NCI-H1048 (cell line): ENCODE measurements at places on chromosomes 2 and 18.

DNA sequence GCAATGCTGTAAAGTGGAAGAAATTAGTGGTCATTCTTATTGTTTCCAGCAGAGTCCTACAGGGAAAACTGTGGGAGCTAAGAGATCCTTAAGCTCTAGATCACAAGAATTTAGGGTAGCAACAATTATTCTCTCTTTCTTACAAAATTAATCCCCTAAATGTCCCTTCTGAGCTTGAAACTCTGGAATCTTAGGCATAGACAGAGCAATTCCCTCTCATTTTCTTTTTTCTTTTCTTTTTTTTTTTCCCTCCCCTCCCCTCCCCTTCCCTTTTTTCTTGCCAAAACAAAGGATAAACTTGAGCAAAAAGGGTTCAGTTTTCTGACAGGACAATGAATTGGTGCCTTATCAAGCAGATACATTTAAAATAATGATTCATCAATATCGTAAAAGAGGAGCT is 441.0 kb downstream of the DSC3 start:
- DNase-seq = no peak

DNA sequence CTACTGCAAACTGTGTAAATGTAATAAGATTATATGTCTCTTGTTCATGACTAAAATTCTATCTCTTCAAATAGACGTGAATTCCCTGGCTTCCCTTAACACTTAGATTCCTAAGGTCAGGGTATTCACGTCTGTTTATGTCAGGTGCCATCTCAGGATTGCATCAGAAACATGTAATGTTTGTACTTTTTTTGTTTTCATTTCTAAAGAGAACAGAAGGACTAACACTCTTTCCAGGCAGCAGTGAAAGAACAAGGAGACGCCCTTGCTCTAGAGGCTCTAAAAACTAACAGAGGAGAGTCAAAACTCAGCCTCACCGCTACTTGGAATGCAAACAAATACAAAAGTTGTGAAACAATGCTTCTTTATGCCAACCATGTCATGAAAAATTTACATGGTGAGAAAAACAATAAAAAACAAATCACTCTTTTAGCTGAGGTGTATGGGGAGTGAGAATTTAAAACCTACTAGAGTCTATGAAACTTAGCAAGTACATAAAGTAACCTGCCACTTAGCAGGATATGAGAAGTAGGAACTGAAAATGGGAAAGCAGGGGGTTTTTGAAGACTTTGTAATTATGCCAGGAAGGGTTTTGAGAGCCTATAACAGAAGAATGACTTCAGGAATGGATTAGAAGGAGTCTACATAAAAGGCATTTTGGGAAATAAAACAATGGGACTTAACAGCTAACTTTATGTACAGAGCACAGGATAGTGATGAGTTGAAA is 522.7 kb downstream of the THSD7B start:
- no peak for DNase-seq

- no peak for DNase-seq
Observed at GRCh38 chr2:146503366-146503765, 1341.5 kb upstream of the ACVR2A start.

DNA sequence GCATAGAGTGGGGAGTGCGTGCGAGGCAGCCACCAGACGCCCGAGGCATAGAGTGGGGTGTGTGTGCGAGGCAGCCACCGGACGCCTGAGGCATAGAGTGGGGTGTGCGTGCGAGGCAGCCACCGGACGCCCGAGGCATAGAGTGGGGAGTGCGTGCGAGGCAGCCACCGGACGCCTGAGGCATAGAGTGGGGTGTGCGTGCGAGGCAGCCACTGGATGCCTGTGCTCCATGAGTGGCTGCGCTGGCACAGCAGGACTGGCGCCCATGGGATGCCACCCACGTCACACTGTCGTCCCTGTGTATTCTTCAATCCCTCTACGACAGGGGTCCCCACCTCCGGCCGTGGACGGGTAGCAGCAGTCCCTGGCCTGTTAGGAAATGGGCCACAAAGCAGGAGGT is 221.9 kb downstream of the HDAC4 start:
- DNase-seq = no peak

- DNase-seq = no peak
Observed at GRCh38 chr18:3319399-3319798, 57.5 kb downstream of the MYL12B start.

DNA sequence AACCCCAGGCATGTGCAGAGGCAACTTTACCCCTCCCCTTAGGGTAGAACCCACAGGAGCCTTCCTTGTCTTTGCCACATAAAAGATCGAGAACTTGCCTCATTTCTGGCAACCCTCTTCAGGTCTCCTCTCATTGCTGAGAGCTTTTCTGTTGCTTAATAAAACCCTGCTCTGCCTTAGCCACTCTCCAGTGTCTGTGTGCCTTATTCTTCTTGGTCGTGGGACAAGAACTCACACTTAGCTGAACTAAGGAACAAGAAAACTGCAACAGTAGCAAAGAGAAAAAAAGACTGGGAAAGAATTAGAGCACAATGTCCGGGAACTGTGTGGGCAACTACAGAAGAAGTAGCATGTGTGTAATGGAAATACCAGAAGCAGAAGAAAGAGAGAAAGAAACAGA is 56.2 kb upstream of the SMIM21 start:
- no peak for DNase-seq

DNA sequence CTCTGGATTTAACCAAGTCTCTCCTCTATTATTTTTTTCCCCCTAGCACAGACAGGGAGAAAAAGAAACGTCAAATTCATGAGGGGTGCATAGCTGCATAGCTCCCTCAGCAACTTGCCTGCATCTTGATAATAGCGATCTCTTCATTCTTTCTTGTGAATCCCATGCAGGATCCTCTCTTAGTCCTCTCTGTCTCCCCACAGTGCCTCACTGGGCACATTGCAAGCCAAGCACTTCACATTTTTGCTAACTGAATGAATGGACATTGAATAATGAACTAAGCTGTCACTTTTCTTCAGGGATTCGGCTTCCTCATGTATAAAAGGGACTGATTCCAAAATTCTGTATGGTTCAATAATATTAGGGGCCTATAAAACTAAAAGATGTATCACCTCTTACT is 2.9 kb upstream of the EPB41L3 start:
- DNase-seq = no peak

DNA sequence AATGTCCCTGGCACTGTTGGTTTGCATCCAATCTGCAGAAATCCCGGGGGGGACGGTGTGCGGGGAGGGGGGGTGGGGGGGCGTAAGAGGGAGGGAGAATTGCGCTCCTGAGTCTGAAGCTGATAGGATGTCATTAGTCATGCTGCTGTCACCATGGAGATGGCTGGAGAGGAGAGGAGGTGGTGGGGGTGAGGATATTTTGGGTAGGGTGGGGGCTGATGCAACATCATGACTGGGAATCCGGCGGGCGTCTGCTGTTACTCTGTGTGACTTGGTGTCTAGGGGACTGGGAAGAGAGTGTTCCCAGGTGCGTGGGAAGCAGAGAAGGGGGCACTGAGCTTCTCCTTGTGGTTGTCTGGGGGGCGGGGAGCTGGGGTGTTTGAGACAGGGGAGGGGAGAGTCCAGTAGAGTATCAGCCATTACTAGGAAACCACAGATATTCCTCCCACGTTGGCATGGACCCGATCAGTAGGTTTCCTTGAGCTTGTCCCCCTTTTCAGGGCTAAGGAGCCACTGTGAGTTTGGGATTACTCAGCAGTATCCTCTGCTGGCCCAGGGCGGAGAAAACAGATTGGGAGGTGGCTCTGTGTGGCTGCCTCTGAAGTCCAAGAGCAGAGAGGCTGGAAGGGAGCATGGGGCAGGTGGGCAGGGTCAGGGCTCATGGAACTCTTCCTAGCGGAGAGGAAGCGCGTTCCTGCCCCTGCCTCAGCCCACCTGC is 18.9 kb downstream of the TET3 start:
- DNase-seq = no peak

- no peak for DNase-seq
Observed at GRCh38 chr2:169093535-169093934, 24.2 kb downstream of the DHRS9 start.

DNA sequence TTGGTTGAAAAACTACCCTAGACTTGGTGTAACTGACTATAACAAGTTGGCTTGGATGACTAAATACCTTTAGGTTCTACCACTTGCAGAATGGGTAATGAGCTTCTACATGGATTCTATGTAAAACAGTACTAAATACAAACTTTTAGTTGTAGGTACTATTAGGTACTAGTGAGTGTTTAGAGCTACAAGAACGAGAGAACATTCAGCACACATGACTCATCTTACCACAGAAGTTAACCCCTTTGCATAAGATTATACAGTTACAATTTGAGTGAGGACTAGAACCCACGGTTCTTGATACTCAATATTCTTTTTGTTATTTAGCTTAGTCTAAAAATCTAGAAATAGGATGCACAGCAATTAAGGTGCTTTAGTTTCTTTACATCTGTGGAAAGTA is 101.7 kb upstream of the TFCP2L1 start:
- no peak for DNase-seq

DNA sequence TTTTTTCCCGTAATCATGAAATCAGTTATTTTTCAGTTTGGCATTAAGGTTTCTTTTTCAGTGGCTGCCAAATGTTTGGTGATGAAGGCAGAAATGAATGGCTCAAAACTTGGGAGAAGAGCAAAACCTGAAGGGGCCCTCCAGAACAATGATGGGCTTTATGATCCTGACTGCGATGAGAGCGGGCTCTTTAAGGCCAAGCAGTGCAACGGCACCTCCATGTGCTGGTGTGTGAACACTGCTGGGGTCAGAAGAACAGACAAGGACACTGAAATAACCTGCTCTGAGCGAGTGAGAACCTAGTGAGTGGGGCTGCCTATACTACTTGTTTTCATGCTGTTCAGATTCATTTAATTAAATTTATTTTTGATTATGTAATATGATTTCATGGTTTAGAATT is 29.2 kb upstream of the MSH2 start:
- DNase-seq = no peak

GRCh38 chr2:75246441-75247167 is 47.3 kb upstream of the TACR1 start:
- no peak for DNase-seq

GRCh38 chr2:208319391-208319790 is 53.3 kb downstream of the PIKFYVE start:
- no peak for DNase-seq

DNA sequence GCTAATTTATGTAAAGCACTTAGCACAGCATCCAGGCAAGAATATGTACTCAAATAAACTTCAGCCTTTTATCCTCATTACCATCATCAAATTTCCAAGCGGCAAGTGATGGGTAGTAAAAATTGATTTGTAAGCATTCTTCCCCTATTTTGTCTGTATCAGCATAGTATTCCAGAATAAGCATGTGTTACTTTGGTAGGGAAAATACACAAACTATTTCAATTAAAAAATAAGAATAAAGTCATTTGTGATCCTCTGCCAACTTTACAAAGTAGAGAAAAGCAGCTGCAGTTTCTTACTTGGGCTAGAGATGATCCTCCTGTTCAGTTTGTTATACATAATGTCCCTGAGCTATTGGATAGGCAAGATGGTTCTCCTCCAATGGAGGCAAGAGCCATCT is 493.2 kb downstream of the ZEB2 start:
- no peak for DNase-seq
